ENCODE measurements at places on chromosomes 1 and 21.

DNA sequence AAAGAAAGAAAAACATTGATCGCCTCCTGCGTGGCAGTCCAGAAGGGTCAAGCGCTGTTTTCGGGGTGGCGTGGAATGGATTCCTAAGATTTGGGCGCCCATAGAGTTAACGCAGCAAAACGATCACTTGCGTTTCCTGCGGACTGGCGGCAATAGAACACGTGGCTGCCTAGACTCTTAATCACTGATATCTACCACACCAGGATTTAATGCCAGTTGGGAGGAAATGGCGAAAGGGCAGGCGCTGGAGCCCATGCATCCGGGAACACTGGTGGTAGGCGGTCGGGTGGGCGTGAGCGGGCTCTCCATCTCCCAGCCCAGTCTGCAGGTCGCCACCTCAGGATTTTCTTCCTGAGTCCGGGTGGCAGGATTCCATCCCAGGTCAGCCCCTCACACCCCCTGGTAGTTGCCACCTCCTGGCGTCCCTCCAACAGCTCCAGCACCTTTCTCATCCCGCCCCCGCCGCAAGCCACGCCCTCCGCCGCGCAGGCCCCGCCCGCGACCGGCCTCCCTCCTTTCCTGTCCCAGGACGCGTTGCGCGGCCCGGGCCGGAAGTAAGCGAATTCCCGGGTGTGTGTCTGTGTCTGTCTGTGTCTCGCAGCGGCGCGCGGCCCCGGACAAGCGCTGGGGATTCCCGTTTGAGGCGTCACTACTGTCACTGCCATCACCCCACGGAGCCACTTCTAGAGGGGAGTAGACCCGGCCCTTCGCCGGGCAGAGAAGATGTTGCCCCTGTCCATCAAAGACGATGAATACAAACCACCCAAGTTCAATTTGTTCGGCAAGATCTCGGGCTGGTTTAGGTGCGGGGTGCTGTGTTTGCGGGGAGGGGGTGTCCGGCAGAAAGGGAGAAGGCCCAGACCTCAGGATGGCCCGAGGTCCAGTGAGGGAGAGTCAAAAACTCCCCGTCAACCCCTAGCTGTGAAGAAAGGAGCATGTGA is at the start of gene SLC30A7:
Gene SLC30A7 (plus strand): TSS at position 551 of the 941 bp plus-strand sequence. CDS start 173 bp downstream, at position 724.
- DNase-seq, result peak; percentile 77

DNA sequence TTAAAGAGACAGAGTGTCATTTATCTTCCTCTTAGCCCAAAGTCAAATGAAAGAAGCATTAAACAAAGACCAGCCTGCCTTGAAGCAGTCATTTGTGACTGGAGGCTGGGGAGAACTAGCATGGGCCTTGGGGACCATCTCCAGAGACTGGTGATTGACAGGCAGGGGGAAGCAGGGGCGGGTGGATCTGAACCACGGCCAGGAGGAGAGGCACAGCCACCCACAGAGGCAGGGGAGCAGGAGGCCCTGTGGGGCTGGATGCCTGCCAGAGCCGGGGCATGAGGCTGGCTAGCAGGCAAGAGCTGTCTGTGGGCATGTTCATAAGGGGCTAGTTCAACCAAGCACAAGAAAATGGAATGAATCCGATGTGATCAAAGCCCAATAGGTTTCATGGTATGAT is 73.9 kb downstream of the PLXNA2 start:
- peak; percentile 31 for DNase-seq

GRCh38 chr1:31702836-31703404 is 897 bp downstream of the COL16A1 start:
- no peak for DNase-seq

DNA sequence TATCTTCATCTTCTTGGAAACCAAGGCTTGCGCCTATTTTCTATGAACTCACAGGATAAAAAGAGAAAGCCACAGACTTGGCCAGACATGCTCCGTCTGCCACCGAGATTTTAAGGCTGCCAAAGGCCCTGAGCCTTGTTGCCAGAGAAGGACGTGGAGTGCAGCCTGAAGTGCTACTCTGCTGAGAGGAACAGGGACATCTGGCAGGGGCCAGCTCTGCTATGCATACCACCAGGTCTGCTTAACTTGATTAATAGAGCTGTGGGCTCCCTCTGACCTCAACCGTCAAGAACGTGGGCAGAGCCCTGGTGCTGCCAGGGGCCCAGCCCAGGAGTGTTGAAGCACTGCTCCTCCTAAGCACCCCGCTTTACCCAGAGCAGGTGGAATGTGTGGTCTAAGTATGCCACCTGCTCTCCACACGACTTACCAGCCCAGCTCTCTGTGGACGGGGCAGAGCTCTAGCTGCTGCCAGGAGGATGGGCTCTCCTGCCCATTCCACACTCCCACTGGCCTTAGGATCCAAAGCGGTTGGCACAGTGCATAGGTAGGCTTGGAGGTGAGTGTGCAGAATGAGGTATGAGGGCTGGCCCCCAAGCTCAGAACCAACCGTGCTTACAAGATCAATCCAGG is 10.6 kb downstream of the HCRTR1 start:
- no peak for DNase-seq

GRCh38 chr1:223140611-223141405 is 2.2 kb downstream of the TLR5 start:
- no peak for DNase-seq

- no peak for DNase-seq
Measured at GRCh38 chr1:101993710-101994109, 3.0 kb downstream of the OLFM3 start.

DNA sequence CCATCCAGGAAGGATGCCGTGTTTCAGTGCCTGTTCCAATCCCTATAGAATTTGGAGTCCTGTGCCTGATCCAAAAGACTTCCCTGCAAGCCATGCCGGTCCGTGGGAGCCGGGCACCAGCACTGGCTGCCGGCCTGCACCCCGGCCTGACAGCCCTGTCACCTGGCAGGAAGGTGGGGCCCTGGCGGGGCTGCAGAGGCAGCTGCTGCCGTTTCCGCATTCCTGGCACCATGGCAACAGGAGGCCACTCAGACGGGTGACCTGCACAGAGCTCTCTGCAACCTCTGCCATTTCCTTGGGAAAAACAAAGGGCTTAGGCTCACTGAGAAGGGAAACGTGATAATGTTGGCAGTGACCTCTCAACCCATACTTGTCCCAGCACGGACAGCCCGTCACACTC is 63.2 kb upstream of the TMEM51 start:
- DNase-seq, result no peak

DNA sequence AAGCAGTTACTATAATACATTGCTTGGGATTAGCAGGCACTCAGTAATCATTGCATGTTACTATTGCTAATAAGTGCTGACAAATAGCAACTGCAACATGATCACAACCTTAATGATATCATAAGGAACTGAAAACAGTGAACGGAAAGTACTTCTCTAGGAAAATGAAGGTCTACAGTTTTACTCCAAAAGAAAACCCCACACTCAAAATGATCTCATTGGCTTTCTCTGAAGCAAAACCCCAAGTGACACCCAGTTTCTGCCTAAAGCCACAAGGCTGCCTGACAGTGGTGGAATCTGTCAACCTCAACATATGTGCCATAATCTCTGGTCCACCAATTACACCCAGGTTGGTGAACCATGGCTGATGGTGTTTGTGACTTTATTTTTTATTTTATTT is 137.6 kb downstream of the PTGER3 start:
- DNase-seq, result no peak

DNA sequence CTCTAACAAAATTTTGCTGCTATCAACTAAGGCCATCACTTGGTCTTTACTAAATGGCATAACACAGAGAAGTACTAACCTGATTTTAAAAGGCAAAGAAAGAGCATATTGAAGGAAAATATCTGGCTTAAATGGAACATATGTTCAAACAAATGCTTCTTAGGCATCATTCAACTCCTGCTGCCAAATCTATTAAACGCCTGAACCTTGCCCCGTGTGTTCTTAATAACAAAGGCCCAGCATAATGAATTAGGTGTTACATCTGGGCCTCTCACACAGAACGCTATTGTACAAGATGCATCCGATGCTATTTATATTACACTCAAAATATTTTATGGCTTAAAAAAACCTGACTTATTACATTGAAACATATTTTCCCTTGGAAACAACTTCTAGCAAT is 48.4 kb downstream of the B3GALNT2 start:
- DNase-seq, result no peak

DNA sequence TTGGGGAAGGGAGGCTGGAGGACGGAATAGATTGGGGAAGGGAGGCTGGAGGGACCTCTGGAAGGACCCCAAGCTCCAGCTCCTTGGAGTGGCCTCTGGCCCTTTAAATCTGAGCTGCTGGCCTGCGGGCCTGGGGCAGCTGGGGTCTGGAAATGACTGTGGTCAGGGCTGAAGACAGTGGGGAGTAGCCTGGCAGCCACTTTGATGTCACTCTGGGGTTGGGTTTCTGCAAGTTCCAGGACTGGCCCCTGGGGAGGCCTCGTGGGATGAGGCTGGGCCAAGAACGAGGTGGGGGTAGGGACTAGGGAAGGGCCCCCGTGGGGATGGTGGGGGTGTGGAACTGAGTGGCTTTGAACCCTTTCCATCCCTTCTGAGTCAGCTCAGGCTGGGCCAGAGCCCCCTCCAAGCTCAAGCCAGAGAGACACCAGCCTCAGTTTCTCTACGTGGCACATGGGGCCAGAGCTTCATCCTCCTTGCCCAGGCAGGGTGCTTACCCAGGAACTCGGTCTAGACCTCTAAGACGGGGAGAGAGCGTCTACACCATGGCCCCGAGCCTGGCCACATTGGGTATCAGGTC is 59.7 kb downstream of the ALPL start:
- no peak for DNase-seq

GRCh38 chr1:44721485-44722361 is 9.2 kb downstream of the RNU5D-1 start:
- peak; percentile 80 for DNase-seq

DNA sequence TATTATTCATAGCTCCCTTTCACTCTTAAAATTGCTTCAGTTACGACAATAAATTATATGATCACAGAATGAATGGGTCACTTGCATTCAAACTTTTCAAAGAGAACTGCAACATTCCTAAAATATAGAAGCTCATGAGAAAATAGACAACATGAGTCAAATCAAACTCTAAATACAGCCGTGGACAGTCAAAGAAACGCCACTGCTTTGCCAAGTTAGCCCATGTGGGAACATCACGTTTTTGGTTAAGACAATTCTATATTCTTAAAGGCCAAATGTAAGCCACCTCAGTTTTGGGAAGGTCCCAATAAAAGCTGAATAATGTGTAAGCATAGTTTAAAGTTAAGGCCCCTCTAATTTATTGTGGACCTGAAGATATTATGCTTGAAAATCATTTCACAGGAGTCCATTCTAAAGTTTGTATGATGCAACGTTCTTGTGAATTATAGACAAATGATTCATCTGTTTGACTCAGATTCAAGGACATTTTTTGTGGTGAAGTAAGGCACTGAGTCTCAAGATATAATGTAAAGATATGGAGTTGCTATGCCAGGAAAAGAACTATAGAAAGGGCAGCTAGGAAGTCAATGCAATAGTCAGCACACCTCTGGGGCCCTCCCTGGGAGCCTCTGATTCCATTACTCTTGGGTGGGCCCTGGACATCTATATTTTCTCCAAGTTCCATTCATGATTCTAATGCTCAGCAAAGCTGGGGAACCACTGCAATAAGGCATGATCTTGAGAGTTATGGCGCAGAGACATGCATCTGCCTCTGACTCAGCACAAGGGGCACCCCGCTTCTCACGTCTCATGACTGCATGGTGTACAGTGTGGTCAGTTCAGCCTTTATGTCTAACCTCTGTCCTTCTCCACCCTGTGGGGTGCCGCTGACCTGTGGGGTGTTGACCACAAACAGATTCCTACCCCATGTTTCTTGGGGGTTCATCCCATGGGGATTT is 33.9 kb downstream of the ETS2 start:
- DNase-seq, result no peak

GRCh38 chr1:101732261-101732660 is 264.5 kb downstream of the OLFM3 start:
- no peak for DNase-seq
